Fibroblast of the conjunctiva (primary cell): ENCODE measurements at places on chromosomes 1 and 21.

GRCh38 chr1:59232216-59232615 is 64.7 kb upstream of the FGGY start:
- no peak for DNase-seq

- no peak for DNase-seq
These were observed 62.8 kb downstream of the DTL start for GRCh38 chr1:212098310-212098709.

DNA sequence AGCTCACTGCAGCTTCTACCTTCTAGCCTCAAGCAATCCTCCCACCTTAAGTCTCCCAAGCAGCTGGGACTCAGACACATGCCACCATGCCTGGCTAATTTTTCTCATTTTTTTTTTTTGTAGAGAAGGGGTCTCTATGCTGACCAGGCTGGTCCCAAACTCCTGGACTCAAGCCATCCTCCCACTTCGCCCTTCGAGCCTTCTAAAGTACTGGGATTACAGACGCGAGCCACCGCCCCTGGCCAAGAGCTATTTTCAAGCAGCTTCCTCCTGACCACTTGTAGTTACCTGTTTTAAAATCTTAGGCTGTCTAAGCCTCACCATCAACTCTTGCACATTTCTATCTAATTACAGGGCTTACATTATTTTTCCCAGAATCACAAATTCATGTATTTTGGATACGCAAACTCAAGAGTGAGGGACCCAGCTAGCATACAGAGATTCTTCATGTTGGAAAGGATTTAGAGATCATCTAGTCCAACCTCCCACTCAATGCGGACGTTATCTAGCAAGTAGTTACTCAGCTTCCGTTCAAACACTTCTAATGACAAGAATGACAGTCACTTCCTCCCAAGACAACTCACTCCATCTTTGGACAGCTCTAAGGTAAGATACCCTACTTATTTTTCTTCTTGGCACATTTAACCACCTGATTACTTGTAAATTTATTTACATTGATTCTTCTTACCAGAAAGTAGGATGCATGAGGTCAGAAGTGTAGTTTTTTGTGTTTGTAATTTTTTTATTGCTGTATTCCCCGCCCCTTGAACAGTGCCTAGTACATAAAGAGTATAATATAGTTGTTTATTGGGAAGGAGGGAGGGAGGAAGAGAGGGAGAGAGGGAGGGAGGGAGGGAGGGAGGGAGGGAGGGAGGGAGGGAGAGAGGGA is 65.4 kb downstream of the LUZP1 start:
- DNase-seq, result no peak

DNA sequence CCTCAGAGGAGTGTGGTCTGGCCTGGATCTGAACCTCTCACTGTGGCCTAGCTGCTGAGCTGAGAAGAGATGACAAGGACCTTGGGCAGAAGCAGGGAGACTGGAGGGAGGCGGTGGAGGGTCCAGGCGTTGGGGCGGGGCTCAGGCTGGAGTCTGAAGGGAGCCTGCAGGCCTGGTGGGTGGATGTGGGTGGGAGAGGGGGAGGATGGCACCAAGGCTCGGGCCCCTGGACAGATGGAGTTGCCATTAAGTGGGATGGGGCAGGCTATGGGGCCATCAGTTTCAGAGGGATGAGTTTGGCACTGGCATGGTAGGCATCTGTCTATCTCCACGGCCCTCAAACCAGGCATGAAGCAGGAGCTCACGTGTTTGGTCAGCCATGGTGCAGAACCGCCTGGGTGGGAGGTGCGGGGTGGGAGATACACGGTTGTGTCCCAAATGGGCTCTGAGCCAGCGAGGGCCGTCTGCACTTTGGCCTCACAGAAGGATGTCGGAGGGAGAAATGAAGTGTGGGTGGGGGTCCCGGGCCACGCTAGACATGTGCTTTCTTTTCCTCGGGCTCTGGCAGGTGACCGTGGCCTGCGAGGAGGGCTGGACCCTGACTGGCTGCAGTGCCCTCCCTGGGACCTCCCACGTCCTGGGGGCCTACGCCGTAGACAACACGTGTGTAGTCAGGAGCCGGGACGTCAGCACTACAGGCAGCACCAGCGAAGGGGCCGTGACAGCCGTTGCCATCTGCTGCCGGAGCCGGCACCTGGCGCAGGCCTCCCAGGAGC is 23.6 kb downstream of the PCSK9 start:
- no peak for DNase-seq

DNA sequence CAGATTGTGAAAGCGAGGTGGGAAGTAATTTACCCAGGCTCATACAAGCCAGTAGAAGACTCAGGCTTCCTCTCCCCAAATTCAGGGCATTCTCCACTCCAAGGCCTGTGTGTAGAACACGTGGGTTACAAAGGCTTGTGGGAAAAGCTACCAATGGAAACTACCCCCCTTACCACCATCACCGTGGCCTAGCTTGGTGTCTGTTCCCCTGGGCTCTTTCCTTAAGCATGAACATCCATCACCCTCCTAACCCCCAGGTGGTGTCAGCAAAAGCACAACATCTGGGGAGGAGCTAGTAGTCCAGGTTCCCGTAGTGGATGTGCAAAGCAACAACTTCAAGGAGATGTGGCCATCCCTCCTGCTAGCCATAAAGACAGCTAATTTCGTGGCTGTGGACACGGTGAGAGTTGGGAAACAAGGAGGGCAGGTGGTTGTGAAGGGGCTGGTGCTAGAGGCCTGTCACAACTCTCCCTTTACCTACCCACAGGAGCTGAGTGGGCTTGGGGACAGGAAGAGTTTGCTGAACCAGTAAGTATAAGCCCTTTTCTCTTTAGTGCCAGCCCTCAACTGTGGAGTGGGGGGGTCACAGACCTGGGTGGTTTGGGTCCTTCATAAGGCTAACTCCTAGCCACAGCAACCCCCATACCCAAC is 701 bp upstream of the MUTYH start:
- no peak for DNase-seq

- DNase-seq, result no peak
These were observed 35.5 kb upstream of the NPL start for GRCh38 chr1:182754087-182754486.

DNA sequence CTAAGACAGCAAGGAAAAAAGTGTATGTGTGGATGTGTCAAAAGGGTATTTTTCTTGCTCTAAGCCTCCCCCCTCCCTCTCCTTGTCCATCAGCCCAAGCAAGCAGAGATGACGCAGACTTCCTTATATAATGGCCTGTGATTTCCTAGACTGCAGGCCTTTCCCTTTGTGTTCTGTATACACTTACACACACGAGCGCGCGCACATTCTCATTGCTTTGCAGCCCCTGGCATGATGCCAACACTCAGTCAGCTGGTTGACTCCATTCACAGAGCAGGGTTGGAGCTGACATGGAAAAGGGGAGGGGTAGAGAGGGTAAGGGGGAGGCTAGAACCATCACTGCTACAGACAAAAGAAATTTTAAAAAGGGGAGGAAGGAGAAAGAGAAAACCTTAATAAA is 41.8 kb downstream of the GATAD2B start:
- peak; percentile 86 for DNase-seq

DNA sequence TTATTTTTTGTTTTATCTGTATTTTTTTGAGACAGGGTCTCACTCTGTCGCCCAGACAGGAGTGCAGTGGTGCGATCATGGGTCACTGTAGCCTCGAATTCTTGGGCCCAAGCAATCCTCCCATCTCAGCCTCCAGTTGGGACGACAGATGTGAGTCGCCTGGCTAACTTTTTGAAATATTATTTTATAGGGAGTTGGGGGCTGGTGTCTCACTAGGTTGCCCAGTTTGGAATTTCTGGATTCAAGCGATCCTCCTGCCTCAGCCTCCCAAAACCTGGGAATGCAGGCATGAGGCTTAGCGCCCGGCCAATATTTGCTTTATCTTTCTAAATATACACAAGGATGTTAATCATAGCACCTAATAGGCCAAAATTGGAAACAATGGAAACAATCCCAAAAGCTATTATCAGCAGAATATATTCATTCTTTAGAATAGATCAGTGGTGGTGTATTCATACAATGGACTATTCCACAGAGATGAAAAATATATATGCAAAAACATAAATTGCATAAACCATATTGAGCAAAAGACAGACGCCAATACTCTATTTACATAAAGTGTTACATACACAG is 55.9 kb downstream of the DAP3 start:
- DNase-seq, result no peak

DNA sequence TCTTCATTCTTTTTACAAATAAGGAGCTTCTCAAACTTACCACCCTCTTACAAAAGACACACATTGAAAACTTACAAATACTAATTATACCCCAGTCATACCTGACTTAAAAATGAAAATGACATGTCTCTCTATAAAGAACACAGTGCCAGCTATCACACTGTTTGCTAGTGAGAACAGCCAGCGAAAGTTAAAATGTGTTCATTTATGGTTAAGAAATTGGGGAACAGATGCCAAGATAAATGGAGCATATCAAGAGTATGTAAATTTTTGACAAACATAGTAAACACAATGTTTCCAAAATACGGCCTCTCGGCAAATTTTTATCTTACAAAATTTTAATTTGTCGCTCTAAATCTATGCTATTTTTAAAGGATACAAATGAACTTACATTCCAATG is 1422.9 kb downstream of the KCNT2 start:
- no peak for DNase-seq

GRCh38 chr1:205374210-205375078 is 17.7 kb upstream of the KLHDC8A start:
- no peak for DNase-seq

GRCh38 chr1:211331011-211331709 is 4.5 kb downstream of the TRAF5 start:
- no peak for DNase-seq

DNA sequence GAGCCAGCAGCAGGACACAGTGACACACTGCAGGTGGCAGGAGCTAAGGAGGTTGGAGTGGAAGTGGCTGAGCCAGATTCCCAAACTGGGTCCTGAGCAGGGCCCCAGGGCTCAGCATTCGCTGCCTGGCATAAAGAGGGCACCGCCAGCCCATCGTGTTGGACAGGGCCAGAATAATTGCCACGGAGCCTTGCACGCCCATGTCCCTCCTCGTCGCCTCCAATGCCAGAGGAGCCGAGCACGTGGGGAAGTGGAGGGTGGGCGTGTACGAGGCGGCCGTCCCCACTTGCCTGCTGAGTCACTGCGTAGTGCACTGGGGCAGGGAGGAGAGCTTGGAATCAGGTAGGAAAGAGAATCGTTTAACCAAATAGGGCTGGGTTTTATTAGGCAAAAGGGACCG is 26.1 kb upstream of the LRRC47 start:
- no peak for DNase-seq

DNA sequence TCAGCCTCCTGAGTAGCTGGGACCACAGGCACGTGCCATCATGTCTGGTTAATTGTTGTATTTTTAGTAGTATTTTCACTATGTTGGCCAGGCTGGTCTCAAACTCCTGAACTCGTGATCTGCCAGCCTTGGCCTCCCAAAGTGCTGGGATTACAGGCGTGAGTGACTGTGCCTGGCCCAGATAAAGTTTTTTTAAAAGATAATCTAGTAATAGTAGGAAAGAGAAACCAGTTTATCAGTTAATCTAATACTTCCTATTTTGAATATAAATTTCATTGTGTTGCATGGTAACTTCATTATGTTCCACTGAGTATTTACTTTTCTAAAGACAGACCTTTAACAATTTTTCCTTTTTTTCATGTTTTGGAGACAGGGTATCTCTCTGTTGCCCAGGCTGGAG is 10.0 kb downstream of the RABGAP1L start:
- DNase-seq, result no peak

- DNase-seq, result no peak
These were observed 61.5 kb downstream of the SIPA1L2 start for GRCh38 chr1:232568331-232568852.

DNA sequence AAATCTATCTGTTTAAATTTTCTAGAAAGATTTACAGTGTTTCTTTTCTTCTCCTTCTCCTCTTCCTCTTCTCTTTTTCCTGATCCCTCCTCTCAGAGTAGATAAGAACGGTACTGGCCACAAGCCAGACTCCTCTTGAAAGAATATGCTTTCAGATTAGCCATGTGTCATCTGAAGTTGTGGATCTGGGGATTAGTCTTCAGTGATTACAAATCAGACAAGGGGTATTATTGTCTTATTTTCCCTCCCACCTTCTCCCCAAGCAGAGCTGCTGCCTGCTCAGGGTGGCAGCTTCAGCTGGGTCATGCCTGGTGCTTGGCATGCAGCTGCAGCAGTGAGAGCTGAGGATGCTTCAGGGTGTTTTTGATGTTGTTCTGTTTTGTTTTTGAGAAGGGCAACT is 42.7 kb downstream of the SGIP1 start:
- no peak for DNase-seq

DNA sequence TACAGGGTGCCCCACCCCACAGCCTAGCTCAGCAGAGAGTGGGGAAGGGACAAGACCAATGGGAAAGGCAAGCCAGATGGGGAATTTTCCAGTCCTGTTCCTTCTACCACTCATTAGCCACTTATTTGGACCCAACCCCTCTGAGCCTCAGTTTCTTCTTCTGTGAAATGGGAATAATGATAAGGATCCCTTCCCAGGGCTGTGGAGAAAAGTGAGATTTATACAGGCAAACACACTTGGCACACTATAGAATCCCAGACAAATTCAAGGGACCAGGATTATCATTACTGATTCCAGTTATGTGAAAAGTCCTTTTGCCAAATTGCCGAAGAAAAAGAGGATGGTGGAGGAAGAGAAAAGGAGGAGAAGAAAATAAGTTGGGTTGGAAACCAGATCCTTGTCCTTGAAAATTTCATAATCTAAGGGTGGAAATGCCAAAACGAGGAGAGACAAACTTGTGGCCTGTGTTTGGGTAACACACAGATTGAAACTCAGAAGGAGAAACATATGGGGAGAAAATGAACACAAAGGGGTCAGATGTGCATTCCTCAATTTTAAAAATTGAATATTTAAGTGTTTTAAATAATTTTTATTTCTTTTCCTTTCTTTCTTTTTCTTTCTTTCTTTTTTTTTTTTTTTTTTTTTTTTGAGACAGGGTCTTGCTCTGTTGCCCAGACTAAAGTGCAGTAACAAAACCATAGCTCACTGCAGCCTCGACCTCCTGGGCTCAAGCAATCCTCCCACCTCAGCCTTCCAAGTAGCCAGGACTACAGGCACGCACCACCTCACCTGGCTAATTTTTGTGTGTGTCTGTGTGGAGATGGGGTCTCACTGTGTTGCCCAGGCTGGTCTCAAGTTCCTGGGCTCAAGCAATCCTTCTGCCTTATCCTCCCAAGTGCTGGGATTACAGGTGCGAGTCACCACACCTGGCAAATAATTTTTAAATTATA is 9.6 kb downstream of the CAPN2 start:
- DNase-seq, result no peak

DNA sequence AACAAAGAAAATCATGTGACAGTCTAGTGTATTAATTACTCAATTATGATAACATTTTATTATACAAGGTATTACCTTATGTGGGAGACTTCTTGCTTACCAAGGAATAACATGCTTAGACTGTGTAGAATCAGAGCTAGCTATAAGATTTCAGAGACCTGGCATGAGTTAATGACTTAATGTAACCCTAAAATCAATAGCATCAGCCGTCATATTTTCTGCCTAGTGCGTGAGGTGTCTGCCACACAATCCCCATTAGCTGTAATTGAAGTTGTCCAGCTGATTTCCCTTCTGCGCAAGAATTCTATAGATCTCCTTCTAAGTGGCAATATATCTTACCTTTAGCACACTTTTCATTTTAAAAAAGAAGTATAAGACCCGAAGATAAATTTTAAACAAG is 28.8 kb downstream of the CHODL start:
- DNase-seq, result no peak
